ENCODE measurements at places on chromosomes 12 and 14.

- no peak for DNase-seq
Measured at GRCh38 chr12:4107436-4107878, 166.1 kb upstream of the CCND2 start.

DNA sequence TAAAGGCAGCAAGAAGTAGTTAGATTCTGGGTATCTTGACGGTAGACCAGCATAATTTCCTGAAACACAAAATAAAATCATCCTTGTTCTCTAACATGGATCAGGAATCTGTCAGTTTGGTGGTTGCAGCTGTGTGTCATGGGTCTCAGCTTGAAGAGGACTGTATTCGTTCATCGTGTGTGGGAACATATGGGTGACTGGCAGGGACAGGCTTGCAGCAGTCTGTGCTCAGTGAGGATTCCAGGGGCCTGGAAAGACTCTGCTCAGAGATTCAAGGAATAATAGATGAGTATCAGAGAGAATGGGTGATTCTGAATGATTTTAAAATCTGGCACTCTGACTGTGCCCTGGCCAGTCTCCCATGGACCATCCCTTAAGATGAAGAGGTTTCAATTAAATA lies 421.6 kb downstream of the APAF1 start:
- DNase-seq, result no peak

GRCh38 chr14:52080158-52080800 lies 11.4 kb upstream of the NID2 start:
- no peak for DNase-seq

DNA sequence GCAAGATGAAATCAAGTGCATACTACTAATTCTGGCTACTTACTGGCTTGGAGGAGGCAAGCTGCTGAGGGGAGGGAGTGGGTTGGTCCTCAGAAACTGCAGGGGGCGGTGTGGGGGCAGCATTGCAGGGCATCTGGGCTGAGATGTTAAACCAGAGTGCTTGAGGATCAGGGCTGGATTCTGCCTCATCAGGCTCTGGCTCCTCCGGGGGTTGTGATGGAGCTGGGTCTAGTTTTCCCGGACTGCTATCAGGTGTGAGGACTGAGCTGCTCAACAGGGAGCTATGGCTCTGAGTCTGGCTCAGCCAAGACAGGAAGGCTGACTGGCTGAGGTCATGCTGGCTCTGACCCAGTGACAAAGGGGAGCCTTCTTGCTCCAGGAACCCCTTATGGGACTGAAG lies 28.6 kb downstream of the BAZ2A start:
- no peak for DNase-seq

- no peak for DNase-seq
Measured at GRCh38 chr12:29133181-29133580, 15.9 kb upstream of the FAR2 start.

- no peak for DNase-seq
Measured at GRCh38 chr14:92088494-92088893, 17.9 kb downstream of the ATXN3 start.

Data from C1 segment of cervical spinal cord (tissue), 14 donors.